ENCODE measurements at places on chromosomes 7 and 10.

GRCh38 chr10:36671607-36672006, 453.8 kb upstream of the ANKRD30A start:
- DNase-seq: no peak

DNA sequence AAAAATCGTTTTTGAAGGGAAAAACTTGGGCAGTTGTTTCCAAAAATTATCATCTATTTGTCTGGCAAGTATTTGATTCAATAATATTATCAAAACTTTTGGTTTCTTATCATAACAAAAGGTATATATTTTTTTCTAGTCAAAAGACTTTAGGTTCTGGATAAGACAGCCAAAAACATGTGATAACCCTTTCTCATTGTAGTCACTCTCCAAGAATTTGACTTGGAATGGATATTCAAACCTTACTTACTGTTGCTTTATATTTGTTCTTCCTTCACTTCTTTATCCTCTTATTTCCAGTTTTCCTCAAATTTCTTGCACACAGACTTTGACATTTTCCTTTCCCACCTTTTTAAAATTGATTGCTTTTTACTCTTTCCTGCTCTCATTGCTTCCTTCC, 140.9 kb upstream of the FAM3C start:
- no peak for DNase-seq

GRCh38 chr7:139614886-139615285, 91.4 kb downstream of the CLEC2L start:
- DNase-seq: no peak

- no peak for DNase-seq
These were observed 67.6 kb downstream of the C10orf120 start for GRCh38 chr10:122632031-122632430.

DNA sequence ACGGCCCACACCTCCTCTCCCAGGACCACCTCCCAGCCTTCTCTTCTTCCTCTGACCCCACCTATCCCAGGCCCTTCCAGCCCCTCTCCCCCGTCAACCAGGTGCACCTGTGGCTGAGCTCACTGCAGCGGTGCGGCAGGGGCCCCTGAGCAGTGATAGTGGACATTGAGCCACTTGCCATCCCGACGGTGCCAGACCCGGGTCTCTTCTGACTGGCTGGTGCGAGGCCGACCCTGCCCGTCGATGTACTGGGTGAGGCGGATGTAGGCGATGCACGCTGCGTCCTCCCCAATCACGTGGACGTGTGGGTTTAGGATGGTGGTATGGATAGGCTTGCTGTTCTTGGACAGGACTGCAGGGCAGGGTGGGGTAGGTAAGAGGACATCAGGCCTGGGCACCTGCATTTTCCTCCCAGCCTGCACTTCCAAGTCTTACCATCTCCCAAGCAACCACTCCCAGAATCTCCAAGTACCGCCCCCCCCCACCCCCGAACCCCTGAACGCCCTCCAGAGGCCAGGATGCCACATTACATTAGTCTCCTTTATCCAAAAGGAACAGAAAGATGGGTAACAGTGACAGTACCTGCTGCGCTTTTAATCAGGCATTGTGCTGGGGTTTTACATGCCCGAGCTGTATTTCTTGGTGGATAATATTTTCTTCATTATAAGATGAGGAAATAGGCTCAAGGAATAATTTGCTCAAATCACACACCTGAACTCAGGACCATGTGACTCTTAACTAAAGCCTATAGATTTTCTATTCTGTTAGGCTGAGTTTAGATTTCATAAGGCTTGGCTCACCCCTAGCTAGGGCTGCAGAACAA, 3.7 kb upstream of the NDST2 start:
- no peak for DNase-seq

- no peak for DNase-seq
These were observed 27.4 kb upstream of the ABLIM1 start for GRCh38 chr10:114685456-114685855.

GRCh38 chr7:15461576-15461975, 100.2 kb downstream of the AGMO start:
- DNase-seq: no peak

DNA sequence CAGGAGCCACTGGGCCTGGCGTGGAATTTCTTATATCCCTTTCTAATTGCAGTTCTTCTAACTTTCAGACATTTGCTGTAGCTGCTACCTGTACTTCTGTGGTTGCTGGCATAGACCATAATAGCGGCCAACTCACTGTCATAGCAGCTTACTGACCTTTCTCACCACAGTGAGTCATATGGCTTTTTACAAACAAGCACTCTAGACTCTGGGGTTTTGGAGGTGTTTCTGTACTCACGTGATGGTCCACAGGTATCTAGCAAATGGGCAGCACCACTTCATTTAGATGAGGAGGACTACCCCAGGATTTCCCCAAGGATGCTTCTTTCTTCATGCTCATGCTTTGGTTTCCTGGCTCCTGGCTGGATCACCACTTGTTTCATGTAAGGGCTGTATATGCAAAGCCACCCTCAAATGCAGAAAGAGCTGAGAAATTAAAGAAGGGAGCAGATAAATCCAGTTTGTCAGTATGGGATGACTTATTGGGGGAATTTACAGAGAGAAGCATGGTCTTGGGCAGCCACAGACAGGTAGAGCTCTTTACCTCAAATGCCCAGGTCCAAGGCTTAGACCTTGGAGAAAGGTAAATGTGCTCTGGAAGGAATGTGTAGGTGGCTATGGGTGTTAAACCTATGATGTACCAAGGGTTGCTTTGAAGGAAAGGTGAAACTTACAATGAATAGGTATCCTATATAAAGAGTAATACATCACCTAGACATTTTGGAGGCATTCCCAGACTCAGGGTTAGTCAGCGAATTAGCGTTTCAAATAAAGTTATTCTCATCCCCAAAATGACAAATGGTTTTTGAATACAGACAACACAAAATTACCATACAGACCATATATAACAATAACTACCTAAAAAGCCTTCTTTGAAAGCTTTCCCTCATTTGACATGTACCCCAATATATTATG, 15.9 kb upstream of the SLC25A16 start:
- no peak for DNase-seq

- no peak for DNase-seq
These were observed 166.0 kb downstream of the FANK1 start for GRCh38 chr10:126062131-126063032.

DNA sequence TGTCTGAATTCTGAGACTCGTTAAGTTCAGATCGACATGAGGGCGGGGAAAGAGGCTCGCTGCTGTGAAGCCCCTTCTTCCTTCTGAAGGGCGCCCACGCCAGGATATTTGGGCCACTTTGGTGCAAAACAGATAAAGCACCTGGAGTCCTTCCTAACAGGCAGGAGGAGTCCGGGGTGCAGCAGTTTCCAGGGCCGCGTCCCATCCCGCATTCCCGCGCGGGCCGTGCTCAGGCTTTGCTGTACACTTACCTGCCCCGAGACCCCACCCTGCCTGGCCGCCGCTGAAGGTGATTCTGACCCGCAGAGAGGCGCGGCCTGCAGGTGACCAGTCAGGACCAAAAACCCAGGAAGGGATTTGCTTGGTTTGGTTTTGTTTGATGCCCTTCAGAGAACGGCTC, 454.6 kb downstream of the PTPRN2 start:
- no peak for DNase-seq

GRCh38 chr10:52258799-52259425, 55.2 kb upstream of the DKK1 start:
- no peak for DNase-seq

- no peak for DNase-seq
These were observed 195.7 kb upstream of the GPR26 start for GRCh38 chr10:123470336-123470921.

- DNase-seq: no peak
These were observed 845.9 kb downstream of the TYW1 start for GRCh38 chr7:67842571-67842970.

DNA sequence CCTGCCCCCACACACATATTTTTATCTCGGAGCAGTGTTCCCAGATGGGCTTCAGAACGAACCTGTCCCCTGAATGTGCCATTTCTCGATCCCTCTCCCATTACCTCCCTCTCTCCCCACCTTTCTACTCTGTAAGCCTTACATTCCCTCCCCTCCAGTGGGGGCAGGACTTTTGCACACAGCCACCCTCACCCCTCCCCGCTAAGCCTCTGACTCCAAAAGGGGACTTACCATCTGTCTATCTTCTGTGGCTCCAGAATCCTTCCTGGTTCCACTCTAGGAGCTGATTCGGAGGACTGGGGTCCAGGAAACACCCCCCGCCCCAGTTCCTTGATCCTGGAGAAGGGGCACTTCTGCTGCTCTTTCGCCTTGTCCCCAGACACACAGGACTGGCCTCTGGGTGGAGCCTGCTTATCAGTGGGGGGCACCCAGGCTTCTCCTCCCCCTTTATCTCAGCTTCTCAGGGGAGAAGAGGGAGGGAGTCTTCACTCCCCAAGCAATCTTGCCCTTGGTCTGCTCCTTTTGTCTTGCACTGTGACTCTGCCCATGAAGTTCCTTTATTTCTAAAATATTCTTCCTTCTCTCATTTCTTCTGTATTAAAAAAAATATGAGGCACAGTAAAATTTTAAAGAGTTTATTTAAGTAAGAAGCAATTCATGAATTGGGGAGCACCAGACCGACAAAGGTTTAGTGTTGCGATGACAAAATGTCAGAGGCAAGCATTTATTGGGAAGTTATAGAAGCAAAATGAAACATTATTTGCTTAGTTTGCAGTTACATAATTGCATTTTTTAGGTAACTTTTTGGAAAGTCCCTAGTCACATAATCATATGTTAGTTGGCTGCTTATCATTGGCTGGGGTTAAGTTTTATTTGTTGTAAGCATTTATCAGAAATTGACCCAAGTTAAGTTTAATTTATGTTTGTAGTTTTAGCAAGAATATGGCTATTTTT, at the start of gene KEL:
KEL (minus strand) TSS at position 391 of the 954 bp plus-strand sequence; CDS start at position 234, 157 bp downstream.
- DNase-seq: no peak

GRCh38 chr10:69411476-69411875, 5.2 kb downstream of the TACR2 start:
- DNase-seq: no peak

- no peak for DNase-seq
These were observed 758 bp upstream of the OPTN start for GRCh38 chr10:13099144-13099665.

Measured in cortex of kidney (tissue), 1 donor.